ENCODE measurements at places on chromosomes 2 and 18.
A peak's percentile ranks its signal among the peaks of the same experiment; 100 is the strongest.

- no peak for DNase-seq
Measured at GRCh38 chr2:57429831-57430230, 616.8 kb upstream of the VRK2 start.

DNA sequence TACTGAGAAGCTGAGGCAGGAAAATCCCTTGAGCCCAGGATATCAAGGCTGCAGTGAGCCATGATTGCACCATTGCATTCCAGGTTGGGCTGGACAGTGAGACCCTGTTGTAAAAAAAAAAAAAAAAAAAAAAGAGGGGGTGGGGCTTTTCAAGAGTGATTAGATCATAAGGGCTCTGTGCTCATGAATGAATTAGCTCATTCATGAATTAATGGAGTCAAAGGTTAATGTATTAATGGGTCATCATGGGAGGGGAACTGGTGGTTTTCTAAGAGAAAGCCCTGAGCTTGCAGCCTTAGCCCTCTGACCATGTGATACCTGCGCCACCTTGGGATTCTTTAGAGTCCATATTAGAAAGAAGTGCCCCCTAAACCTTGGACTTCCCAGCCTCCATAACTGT is 4.5 kb downstream of the SLC19A3 start:
- DNase-seq = no peak

DNA sequence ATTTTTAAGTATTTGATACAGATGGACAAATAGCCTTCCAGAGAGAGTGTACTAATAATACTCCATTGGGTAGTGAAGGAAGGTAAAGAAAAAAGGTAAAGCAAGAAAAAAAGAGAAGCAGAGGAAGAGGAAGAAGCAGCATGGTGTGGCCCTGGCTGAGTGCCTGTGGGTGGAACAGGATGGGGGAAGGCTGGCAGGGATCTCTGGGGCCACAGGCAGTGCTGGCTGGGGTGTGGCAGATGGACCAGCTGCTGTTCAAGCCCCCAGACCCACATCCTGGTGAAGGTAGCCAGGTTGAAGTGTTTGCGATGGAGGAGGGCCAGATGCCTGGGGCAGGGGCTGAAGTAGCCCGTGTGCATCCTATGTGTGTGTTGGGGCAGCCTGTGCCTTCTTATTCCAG is 79.0 kb downstream of the DYSF start:
- no peak for DNase-seq

DNA sequence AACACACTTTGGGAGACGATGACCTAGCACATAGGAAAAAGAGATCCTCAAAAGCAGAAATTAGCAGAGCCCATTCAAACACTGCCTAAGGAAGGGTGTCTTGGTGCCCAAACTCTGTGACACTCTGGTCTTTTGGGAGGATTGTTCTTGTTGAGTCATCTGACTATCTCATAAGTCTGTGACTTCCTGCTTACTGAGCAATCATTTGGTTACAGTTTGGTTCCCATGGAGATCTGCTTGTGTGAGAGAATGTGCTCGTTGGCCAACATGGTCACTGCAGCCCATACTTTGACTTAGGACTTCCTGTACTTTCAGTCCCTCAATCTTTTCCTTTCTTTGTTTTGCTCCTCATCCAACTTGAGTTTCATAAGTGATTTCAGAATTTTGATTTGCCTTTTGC is 602.9 kb downstream of the NYAP2 start:
- DNase-seq = no peak

DNA sequence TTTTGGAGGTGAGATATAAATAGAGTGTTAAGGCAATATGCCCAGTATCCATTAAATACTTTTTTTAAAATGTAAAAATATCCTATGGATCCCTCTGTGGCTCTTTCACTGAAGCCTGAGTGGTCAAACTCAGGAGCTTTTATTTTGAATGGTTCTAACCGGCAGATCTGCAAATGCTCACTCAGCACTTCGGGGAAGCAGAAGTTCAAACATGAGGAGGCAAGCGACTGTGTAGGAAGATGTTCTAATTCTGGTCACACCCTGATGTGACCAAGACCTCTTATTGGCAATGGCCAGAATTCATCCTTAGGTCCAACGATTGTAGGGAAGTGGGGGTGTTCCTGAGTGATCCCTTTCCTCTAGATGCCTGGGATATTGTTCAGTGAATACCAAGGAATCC is 168.8 kb downstream of the CDCA7 start:
- DNase-seq = no peak

DNA sequence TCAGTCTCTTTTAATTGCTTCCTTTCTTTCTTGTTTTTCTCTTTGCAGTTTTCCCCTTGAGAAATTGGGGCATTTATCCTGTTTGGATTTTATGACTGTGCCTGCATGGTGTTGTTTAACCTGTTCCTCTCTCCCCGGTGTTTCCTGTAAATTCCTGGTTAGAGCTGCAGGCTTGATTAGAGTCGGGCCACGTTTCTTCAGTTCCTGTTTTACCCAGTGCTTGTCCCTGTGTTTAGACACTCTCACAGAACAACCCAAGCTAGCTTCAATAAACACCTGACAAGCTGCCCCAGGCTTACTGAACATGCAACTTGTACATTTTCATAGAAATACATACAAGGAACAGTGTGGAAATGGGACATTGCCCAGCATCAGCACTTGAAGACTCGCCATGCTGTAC is 53.9 kb downstream of the NGEF start:
- no peak for DNase-seq

DNA sequence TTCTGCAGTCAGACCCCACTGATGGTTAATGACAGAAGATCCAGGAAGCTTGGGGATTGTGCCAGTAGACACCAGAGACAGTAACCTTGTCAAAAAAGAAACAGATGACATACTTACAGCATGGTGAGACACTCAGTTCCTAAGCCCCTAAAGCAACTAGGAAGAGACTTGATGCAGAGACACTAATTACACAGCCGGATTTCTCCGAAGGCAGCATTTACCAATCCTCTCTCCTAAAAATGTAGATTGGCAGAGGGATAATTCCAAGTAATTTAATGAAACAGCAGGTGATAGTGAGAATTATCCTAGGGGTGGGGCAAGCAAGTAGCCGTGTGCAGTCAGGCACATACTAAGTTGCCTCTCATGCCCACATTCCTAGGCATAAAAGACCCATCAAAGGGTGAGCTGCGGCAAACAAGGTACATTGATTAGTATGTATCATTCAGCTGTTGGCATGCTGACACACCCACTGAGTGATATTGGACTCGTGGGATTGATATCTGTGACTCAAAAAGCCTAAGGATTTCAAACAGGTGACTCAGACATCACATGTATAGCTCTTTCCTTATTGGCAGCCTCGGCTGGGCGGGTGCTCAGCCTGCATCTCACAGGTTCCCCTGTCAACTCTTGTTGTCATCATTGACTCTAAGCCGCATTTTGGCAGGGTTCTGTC is 296.7 kb upstream of the ATP5MC3 start:
- DNase-seq = no peak

DNA sequence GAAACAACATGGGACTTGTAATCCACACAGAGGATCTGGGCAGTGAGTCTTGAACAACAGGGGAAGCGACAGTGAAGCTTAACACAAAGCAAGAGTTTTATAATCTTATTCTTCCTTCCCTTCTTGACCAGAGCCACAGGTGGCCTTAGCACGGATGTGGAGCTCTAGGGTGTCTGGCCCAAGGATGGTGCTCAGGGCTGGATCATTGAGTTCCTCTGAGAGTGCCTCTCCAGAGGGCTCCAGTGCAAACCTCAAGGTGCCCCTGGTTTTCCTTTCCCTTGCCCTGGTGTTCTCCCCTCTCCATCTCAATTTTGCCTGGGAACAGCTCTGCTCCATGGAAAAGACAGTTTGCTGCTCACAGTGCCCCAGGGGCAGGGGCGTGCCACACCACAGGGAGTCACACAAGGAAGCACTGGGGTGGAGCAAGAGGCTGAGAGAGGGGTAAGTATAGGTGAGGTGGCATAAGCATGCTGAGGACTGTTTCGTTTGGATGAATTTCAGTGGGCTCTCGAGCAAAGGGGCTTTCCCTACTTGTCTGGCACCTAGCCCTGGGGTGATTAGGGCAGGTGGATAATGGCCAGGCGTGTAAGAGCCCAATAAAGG is 88.6 kb upstream of the B3GNT7 start:
- DNase-seq = no peak

DNA sequence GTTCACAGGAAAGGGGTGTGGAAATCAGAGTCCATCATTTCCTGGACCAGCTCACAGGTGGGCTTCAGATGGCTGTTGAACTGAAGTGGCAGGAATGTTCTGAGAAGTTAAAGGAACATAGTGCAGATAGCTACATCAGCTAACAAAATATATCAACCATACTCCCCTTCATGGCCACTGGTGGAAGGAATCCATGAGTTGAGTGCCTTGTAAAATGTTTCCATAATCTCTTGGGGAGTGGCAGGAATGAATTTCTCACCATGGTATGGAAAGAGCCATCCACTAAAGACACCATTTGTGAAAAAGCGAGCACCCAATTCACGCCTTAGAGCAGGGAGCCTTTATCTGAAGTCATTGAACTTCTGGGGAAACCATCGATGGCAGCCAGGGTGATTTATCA is at the start of gene LINC00305:
TSS of gene LINC00305 (minus strand) at position 101 of the 400 bp plus-strand sequence.
- DNase-seq = no peak

GRCh38 chr18:67261931-67262552 is 254.5 kb downstream of the DSEL start:
- no peak for DNase-seq

- DNase-seq = no peak
Measured at GRCh38 chr2:225932811-225933413, 533.4 kb downstream of the NYAP2 start.

GRCh38 chr18:33051407-33051806 is 278.6 kb upstream of the KLHL14 start:
- no peak for DNase-seq

DNA sequence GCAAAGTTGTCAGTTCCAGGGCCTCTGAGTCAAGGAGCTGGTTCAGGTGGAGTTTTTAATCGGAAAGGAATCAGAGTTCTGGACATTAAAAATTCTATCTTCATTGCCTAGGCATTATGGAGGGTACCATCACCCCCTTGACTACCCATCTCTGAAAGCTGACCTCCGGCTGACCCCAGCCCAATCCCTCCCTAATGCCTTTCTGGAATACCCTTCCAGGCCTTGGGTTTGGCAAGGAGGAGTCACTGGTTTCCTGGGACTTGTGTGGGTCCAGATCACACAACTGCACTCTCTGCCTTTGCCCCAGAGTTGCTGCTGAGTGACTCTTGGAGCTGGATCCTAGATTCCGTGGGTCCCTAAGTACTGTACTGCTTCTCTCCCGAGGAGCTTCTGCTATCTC is 1.0 kb upstream of the OSR1 start:
- no peak for DNase-seq

GRCh38 chr2:202486351-202486750 is 110.2 kb downstream of the BMPR2 start:
- no peak for DNase-seq

DNA sequence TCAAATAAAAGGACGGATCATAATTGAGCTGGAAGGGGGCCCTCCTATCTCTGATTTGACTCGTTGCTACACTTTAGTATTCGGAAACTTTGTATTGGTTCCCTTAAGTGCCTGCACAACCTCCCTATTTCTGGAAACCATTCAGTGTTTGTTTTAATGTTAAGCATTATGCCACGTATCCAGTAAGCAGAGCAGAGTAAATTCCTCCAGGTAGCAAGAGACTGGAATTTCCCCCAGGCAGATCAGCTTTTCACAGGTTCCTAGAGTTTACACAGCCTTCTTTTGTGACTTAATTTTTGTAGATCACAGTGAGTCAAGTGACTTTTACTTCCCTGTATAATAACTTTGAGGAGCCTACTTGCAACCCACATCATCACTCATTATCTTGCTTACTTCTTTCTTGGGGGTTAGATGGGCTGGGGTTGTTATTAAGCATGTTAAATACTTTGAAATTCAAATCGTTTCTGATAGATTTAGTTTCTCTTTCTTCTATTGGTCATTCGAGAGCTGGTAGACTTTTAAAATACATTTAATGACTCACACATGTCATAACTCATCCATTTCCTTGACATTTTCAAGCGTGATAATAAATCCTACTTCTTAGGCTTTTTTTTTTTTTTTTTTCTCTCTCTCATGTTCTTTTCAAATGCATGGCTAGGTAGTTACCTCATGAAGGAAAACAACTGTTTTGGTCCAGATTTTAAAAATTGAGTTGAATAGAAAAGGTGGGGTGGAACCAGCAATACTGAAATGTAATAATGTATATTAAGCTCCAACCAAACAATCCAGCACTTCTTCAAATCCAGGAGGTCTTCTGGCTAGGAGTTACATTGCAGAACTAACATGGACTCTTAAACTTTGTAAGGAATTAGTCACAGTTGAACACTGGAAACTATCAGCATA is 219.3 kb downstream of the NEDD4L start:
- DNase-seq = no peak

GRCh38 chr2:172996387-172996961 is 79.2 kb upstream of the MAP3K20 start:
- no peak for DNase-seq

DNA sequence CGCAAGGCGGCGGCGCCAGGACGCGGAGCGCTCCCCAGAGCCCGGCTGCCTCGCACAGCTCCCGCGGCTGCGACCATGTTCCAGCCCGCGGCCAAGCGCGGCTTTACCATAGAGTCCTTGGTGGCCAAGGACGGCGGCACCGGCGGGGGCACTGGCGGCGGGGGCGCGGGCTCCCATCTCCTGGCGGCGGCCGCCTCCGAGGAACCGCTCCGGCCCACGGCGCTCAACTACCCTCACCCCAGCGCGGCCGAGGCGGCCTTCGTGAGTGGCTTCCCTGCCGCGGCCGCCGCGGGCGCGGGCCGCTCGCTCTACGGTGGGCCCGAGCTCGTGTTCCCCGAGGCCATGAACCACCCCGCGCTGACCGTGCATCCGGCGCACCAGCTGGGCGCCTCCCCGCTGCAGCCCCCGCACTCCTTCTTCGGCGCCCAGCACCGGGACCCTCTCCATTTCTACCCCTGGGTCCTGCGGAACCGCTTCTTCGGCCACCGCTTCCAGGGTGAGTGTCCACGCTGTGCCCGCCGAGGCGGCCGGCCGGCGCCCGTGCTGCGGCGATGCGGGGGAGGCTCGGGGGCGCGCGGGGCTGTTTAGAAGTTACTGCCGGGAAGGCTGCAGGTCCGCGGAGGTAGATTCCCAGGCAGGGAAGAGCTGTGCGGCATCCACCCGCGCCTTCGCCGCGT is 696 bp downstream of the EMX1 start:
- DNase-seq = no peak

- DNase-seq = no peak
Measured at GRCh38 chr2:43059183-43059897, 167.1 kb downstream of the ZFP36L2 start.

GRCh38 chr18:24678626-24679025 is 218.2 kb downstream of the HRH4 start:
- DNase-seq = no peak

GRCh38 chr2:80302001-80302313 is 2.6 kb downstream of the LRRTM1 start:
- DNase-seq = peak; percentile 12

GRCh38 chr2:88680266-88680902 is 11.1 kb upstream of the RPIA start:
- no peak for DNase-seq

GRCh38 chr18:41973983-41974382 is 18.9 kb downstream of the PIK3C3 start:
- no peak for DNase-seq

- no peak for DNase-seq
Measured at GRCh38 chr2:161703863-161704262, 79.6 kb downstream of the SLC4A10 start.
